ENCODE measurements at places on chromosomes 4 and X.

- no peak for DNase-seq
Observed at GRCh38 chr4:31947101-31947500, 1226.9 kb downstream of the PCDH7 start.

DNA sequence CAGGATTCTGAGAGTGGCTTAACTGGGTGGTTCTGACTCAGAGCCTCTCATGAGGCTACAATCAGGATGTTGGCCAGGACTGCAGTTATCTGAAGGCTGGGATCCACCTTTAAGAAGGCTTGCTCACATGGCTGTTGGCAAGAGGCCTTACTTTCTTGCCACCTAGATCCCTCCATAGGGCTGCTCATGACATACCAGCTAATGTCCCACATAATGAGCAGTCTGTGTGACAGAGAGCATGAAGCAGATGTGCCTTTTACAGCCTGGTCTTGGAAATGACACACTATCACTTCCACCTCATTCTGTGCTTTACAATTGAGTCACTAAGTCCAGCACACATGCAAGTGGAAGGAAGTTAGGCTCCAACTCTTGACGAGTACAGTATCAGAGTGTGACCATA lies 4.3 kb upstream of the RBM3 start:
- DNase-seq: no peak

DNA sequence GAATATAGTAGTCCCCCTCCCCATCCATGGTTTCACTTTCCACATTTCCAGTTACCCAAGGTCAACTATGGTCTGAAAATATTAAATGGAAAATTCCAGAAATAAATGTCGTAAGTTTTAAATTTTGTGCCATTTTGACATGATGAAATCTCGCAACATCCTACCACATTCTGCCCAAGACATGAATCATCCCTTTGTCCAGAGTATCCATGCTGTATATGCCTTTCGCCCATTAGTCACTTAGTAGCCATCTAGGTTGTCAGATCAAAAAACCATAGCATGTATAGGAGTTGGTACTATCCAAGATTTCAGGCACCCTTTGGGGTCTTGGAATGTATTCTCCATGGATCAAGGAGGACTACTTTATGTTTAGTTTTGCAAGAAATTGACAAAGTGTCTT lies 8.3 kb downstream of the PRRG1 start:
- no peak for DNase-seq

DNA sequence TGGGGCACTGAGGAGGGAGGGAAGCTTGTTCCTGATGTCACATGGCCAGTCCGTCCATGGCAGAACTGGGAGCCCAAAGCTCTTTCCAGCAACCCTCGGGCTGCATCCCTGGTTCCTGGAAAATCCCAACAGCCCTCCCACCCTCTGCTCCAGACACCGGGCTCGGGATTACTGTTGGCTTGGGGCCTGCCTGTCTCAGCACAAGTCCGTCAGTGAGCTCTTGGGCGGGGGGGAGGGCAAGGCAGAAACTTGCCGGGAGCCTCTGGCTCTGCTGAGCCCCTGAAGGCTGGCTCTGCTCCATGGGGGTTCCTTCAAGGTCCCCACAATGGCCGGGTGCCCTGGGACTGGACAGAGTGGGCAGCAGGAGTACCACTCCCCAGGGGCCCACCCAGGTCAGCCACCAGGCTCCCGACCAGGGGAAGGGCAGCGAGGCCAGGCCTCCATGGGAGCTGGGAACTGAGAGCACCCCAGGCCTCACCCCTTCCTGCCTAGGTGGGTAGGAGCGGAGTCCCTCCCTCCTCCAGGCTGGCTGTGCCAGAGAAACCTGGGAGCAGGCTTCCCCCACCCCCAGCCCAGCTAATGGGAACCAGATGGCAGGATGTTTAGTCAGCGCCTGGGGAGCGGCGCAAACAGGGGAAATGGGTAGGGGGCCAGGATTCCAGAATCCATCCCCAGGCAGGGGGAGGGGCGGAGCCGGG lies 6.4 kb upstream of the HAUS7 start:
- no peak for DNase-seq

- no peak for DNase-seq
Observed at GRCh38 chr4:24799544-24800324, 4.4 kb downstream of the SOD3 start.

DNA sequence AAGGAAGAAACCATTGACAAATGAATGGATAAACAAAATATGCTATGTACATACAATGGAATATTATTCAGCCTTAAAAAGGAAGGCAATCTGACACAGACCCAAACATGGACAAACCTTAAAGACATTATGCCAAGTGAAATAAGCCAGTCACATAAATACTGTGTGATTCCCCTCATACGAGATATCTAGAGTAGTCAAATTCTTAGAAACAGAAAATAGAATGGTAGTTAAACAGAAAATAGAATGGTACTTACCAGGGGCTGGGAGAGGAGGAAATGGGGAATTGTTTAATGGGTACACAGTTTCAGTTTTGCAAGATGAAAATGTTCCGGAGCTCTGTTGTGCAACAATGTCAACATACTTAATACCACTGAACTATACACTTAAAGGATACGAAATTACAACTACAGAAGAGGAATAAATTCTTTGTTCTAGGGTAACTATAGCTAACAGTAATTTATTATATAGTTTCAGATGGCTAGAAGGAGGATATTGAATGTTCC lies 47.8 kb upstream of the DUSP21 start:
- no peak for DNase-seq

GRCh38 chr4:181293541-181293940 lies 949.7 kb upstream of the TENM3 start:
- DNase-seq: no peak

DNA sequence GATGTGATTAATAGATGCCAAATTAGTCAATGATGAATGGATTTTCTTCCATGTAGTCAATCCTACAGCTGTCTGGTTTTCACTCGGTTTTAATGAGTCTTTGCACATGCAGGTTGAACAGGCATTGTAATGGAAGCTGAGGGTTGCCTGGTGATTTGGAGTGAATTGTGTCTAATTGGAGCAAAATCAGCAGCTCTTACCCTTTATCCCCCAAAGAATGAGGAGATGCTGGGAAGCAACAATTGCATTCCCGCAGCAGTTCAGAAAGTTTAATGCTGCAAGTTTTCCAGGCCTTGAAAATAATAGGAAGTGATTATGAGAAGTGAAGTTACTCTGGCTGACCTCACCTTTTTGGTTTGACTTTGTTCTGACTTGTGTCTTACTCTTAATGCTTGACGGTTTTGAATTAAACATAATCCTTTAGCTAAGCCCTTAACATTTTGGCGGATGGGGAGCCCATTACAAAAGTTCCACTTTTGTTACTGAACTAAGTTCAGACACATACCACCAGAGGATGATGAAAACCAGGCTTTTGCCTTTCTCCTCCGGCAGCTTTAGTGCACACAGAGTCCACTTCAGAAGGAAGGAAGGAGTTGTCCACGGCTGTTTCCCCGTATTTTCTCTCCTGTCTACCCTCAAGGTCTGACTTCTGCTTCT lies 78.8 kb upstream of the TBC1D9 start:
- DNase-seq: no peak

- no peak for DNase-seq
Observed at GRCh38 chr4:70943114-70943513, 40.9 kb downstream of the MOB1B start.

GRCh38 chr4:178976861-178977260 lies 1534.6 kb upstream of the AGA start:
- DNase-seq: no peak

DNA sequence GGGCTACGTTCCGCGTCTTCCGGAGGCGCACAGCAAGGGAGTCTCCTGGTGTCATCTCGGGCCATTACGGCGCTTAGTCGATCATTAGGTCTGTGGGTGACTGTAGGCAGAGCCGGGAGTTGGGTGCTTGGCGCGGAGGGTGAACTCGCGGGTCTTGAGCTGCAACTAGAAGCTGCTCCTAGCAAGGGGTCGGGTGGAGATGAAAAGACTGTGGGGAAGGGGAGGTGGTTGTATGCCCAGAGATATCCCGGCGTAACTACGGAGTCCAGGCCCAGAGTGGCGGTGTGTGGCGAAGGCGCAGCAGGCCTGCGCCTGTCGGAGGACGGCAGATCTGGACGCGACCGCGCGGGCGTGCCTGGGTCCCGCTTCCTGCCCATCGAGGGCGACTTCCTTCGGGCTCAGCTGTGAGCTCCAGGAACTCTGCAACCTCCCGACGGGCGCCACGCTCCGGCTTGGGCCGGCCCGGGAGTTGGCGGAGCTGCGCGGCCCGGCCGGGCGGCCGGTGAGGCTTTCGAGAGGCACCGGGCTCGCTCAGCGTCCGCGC lies 2.7 kb upstream of the NKX3-2 start:
- DNase-seq: no peak

GRCh38 chrX:70132877-70133302 lies 357 bp upstream of the IGBP1 start:
- peak; percentile 74 for DNase-seq

All from NCI-H1105 treated with DMSO at 0.1 percent for 48 hours (cell line).